ENCODE measurements at places on chromosomes 13 and 19.

- DNase-seq: no peak
Measured at GRCh38 chr13:73210218-73210883, 151.5 kb downstream of the KLF5 start.

DNA sequence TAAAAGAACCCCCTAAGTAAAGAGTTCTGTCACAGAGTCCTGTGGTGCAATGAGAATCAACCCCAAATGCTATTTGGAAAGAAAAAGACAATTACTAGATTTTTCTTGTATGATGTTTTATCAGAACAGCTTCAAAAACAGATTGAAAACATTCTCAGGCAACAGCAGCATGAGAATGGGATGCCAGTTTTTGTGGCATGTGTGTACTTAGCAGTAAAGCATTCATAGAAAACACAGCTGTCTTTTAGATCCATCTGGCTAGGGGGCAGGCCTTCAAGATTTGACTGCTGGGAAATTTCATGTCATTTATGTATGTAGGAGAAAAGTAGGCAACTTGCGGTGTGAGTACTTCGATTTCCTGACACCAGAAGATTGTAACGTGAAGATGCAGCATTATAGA lies 170.5 kb upstream of the HTR2A start:
- no peak for DNase-seq

- DNase-seq: no peak
Measured at GRCh38 chr19:27734496-27735220, 1478.3 kb downstream of the UQCRFS1 start.

- DNase-seq: peak; percentile 68
Measured at GRCh38 chr19:51097166-51097738, 11.0 kb downstream of the CTU1 start.

GRCh38 chr13:51687947-51688714 lies 103.9 kb downstream of the WDFY2 start:
- no peak for DNase-seq

- no peak for DNase-seq
Measured at GRCh38 chr19:18009412-18010066, 1.6 kb downstream of the ARRDC2 start.

- peak; percentile 33 for DNase-seq
Measured at GRCh38 chr13:30308548-30308947, 1.2 kb upstream of the KATNAL1 start.

DNA sequence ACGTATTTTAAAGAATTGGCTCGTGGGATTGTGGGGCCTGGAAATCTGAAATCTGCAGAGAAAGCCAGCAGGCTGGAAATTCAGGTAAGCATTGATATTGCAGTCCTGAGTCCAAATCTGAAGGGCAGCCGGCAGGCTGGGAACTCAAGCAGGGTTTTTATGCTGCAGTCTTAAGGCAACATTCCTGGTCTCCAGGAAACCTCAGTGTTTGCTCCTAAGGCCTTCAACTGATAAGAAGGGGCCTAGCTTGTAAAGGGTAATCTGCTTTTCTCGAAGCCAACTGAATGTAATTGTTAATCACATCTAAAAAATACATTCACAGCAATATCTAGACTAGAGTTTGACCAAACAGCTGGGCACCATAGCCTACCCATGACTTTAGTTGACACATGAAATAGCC lies 154.4 kb downstream of the EFNB2 start:
- no peak for DNase-seq

DNA sequence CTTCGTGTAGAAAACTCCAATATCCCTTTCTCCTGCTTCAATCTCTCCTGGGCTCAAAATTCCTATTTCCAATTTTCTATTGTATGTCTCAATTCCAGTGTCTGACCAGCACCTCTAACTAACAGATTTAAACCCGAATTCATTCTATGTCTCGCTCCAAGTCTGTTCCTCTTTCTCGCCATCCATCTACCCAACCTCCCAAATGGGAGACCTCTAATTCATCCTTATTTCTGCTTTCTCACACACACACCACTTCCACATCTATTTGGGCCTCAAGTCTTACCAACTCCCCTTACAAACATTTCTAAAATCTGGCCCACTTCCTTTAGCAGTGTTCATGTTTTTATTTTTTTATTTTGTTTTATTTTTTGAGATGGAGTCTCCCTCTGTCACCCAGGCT lies 53.3 kb downstream of the MBD3L2B start:
- no peak for DNase-seq

DNA sequence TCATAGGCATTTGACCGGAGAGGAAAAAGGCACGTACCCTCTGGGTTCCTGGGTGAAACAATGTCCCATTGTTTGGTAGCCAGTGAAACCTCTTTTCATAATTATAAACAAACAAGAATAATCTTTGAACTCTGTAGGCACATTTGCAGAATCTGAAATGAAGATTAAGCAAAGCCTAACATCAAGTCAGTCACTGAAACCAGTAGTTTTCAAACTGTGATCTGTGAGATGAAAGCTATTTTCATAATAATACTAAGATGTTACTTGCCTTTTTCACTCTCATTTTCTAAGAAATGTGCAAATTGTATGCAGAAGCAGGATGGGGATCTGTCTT lies 105.4 kb downstream of the WDFY2 start:
- no peak for DNase-seq

DNA sequence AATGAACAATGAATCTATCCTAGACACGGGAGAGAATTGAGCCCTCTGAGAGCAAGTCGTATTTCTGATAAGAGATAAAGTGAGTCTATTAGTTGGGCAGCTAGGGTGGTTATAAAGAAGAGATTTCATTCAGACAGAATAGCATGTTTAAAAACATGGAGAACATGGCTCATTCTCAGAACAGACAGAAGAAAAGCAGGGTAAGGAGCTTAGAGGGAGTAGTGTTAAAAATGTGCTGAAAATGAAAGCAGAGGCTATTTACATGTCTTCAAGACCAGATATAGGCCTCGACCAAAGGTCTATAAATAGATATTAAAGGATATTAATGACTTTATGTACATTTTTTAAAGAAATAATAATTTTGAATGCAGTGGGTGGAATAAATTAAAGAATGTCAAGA lies 149.5 kb downstream of the SLITRK1 start:
- no peak for DNase-seq

DNA sequence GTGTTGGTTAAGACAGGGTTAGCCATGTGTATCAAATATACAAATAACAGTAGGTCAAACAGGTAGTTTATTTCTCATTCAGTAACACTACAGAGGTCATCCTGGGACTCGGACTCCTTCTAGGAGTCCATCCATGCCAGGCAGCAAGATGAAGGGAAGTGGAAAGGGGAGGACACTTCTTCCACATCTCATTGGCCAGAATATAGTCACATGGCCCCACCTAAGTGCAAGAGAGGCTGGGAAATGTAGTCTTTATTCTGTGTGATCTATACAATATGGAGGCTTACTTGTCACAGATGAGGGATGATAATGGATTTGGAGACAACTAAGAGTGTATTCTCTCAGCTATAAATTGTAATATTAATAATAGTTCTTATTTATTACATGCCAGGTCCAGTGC lies 31.1 kb downstream of the RDH8 start:
- no peak for DNase-seq

DNA sequence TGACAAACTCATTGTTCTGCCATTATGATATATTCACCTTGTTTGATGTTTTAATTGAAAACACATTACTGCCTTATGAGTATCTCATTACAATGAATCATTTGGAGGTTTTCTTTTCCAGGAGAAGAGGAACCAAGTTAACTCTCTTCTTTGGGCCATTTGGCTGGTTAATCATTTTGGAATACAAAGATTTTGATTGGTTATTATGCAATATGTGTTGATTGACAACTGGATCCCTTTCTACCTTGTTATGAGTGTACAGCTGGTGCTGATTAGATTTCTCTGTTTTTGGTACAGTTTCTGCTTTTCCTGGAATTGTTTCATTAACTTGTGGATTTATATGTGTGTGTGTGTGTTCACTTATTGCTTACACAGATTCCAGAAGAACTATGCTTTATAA lies 49.2 kb upstream of the RGCC start:
- DNase-seq: no peak

- DNase-seq: peak; percentile 40
Measured at GRCh38 chr19:35828692-35829301, 16.2 kb upstream of the PRODH2 start.

DNA sequence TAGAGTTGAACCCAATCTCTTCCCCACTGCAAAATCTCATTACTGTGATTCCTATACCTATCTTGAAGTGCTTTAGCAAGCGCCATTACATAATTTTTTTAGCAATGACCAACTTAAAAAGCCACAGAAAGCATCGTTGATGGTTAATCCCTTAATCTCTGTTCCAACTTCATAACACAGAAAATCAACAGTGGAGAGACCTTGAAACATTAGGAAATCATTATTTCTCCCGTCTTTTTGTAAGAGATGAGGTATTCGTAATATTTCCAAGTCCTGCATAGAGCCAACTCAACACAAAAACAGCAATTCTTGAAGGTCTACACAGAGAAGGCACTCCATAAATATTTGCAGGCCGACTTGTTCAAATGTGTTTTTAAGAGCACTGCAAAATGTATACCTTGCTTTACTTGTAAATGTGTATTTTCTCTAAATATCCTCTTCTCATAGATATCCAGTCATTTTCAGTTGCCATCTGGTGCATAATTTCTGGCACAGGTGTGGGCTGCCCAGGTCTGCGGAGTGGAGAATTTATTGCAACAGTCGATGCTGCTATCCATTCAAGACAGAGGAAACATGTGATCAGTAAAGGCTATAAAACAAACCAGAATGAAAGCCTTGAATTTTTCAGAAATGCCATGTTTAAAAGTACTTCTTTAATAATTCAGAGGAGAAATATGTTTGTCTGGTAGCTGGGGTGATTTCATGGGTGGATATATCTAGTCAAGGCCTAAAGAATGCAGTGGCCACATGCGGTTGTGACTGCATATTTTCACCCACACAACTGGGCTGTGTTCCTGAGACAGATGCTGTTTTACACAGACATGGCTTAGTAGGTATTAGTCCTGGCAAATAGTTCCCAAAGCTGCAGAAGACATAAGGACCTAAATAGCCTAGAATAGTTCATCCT lies 234.3 kb upstream of the STARD13 start:
- no peak for DNase-seq

GRCh38 chr19:47854459-47854858 lies 4.6 kb upstream of the TPRX2 start:
- DNase-seq: no peak

- no peak for DNase-seq
Measured at GRCh38 chr13:30318026-30318425, 10.7 kb upstream of the KATNAL1 start.

DNA sequence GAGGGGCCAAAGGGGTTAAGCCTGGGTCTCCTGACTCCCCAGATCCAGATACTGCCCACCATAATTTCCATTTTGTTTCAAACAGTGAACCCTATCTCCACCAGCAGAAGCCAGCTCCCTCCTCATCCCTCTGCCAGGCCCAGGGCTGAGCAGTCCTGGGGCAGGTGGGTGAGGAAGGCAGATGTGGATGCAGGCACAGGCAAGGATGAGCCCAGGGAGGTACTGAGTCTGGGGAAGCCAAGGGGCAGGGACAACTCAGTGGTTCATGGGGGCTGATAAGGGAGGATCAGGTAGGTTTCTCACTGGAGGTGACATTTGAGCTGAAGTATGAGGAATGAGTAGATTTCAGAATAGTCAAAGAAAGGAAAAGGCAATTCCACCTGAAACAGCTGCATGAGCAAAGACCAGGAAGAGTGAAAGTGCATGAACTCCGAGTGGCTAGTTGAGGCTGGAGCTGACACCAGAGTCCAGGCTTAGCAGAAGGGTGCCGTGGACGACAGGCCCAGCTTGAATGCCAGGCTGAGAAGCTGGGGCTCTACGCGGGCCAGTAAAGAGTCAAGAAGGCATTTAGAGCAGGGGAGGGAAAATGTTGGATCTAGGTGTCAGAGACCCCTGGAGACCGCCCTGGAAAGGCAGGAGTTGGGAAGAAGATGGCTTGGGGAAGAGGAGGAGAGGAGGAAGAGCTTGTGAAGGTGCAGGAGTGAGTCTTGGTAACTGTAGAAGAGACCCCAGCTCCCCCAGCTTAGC lies 10.3 kb downstream of the CIC start:
- no peak for DNase-seq

- no peak for DNase-seq
Measured at GRCh38 chr19:39307046-39307821, 11.0 kb downstream of the IFNL1 start.

DNA sequence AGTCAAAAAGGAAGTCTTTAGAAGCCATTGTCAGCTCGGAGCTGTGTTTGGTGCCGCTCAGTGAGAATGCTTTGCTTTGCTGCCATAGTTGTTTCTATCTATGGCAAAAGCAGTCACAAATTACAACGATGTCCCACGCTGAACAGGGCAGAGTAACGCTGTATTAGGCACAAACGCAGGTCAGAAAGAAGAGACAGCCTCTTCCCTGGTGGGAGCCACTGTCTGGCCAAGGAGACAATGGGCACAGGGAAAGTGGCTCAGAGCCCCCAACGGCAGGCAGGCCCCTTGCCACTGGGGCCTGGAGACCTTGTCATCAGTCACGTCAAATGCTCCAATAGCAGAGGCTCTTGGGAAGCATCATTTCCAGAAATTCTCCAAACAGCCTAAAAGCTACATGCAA lies 244.2 kb downstream of the TEX29 start:
- no peak for DNase-seq

DNA sequence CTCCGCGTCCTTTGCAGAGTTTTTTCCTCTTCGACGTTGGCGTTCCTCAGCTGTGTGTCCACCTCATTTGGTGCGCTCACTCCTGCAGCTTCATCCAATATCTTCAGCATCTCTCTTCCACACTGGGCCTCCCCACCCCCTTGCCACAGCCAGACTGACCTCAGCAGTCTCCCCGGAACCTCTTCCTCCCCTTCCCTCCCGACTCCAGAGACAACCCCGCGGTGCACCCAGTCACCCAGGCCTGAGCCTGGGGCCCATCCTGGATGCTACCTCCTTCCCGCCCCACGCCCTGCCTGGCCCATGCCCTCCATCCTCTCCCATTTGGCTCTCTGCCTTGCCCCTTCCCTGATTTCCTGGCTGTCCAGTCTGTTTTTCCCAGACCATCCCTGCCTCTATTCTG lies 8.1 kb upstream of the C5AR2 start:
- DNase-seq: no peak

DNA sequence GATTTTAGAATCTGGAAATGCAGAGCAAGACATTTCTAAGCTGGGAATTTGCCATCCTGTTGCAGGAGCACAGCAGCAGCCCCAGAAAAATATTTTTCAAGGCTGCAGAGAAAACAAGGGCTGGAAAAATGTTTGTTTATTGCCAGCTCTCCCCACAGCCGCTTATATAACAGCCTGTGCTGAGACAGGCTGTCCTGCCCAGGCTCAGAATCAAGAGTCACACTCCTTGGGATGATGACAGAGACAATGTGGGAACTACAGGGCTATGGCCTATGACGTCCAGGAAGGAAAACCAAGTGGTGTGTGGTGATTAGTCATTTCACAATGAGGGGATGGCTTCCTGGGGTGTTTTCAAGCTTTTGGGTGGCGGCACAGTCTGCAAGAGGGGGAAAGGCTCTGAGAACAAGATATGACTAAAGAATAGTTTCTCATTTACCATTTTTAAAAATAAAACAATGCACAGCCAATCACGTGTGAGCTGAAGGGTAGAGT lies 136.3 kb upstream of the SERP2 start:
- DNase-seq: peak; percentile 58
